ENCODE measurements at places on chromosomes 5 and 9.

GRCh38 chr5:87195104-87195591 is 72.5 kb upstream of the RASA1 start:
- DNase-seq: no peak

DNA sequence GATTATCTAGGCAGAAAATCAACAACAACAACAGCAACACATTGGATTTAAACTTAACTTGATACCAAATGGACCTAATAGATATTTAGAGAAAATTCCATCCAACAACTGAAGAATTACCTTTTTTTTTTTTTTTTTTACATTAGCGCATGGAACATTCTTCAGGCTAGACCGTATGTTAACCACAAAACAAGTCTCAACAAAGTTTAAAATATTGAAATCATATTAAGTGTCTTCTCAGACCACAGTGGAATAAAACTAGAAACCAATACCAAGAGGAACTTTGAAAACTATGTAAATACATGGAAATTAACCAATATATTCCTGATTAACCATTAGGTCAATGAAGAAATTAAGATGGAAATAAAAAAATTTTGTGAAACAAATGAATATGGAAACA is 315.8 kb downstream of the CSNK1G3 start:
- no peak for DNase-seq

- no peak for DNase-seq
Measured at GRCh38 chr5:96823900-96824380, 16.2 kb upstream of the ERAP1 start.

DNA sequence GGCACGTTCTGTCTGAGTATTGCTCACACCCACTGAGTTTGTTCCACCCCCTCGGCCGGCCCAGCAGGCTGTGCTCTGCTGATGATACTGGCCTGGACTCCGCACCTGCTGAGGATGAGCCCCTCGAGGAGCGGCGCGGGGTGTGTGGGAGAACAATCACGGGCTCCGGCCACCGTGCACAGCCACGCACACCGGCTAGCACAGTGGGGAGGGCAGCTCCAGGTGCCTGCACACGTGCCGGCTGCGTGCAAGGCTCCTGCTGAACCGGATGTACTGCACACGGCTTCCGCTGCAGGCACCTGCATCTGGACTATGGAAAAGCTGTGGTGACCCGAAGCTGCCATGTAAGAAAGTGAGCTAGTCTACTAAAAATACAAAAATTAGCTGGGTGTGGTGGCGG is 485.2 kb upstream of the CDH9 start:
- no peak for DNase-seq

GRCh38 chr5:133688391-133688790 is 76.0 kb upstream of the FSTL4 start:
- no peak for DNase-seq

DNA sequence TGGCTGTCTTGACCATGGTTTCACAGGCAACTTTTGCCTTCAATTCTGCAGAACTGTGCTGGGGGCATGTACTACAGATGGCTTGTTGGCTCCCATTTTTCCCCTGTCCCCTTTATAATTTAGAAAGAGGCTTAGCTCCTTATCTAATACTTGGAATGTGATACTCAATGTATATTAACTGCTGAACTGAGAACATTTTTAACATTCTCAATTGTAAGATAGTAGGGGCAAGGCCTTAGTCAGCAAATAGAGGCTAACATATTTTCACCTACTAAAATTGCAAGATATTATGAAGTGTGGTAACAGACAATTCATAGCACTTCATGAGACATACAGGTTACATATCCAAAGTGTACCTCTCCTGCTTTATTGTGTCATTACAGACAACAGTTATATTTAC is 118.1 kb upstream of the ZNF366 start:
- DNase-seq: no peak

DNA sequence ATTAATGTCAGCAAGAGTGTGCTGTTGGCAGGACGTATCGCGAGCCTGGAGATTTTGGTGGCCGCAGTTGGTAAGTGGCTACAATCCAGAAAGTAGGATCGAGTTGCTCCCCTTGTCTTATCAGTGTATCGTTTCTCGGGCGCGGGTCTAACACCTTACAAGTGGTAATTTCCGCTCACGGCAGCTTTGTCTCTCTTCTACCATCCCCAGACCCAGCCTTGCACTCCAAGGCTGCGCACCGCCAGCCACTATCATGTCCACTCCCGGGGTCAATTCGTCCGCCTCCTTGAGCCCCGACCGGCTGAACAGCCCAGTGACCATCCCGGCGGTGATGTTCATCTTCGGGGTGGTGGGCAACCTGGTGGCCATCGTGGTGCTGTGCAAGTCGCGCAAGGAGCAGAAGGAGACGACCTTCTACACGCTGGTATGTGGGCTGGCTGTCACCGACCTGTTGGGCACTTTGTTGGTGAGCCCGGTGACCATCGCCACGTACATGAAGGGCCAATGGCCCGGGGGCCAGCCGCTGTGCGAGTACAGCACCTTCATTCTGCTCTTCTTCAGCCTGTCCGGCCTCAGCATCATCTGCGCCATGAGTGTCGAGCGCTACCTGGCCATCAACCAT is 1.1 kb downstream of the PTGER4 start:
- peak; percentile 37 for DNase-seq

DNA sequence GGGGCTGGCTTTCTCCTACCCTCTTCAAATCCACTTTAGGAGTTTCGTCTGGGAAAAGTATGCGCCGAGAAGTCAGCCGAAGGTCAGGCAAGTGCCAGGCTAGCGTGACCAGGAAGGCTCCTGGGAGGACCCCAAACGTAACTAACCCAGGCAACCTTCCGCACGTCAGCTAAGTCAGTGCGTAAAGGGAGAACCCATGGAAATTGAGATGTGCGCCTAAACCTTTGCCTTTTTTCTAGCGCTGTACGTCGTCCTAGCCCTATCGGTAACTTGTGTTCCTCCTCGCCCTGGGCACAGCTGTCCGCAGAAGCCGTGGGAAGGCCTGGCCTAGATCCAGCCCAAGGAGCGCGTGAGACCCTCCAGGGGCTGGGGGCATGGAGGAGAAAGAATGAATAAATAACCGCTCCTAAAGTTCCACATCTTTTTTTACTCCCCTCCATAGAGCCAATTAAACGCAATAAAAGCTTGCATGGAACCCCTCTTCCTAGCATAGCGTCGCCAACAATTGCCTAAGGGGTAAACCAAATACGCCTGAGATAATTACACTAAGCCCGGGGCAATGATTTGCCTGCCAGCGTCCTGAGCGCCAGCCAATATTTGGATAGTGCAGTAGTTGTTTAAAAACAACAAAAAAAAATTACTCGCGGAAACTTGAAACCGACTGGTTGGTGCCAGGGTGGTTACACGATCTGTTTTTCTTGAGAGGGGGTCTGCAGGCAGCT is 4.0 kb upstream of the FOXB2 start:
- no peak for DNase-seq

- DNase-seq: peak; percentile 86
Measured at GRCh38 chr5:61256474-61256873, 75.6 kb upstream of the ZSWIM6 start.

Measured in left colon (tissue), 2 donors.